ENCODE measurements at places on chromosomes 7 and 10. TPM values are rescaled to one million over a fixed set of nuclear protein-coding genes. Genes with fewer than 3 reads are reported as not detected.
A peak's percentile ranks its signal among the peaks of the same experiment; 100 is the strongest.

DNA sequence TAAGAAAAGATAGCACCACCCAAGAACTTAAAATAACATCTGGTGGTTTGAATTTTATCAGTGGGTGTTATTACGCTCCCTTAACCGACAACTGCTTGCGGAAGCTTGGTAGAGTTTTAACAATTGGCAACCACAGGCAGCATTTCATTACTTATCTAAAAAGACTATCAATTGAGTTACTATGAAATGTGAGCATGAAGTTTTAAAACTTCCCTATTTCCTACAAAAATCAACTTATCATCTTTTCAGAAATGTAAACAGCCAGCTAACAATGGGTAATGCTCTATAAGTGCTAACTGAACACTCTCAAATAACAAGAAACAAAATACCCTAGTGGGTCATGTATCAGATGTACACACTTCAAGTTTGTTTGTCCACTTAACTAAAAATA is 68.8 kb downstream of the OSBPL3 start:
- H3K27ac ChIP-seq: no peak overlapping the region
- H3K4me1 ChIP-seq: peaks cover 70% of the 10 kb centered on the region
- DNase-seq: peak; percentile 25
- no peak overlapping the region for H3K4me3 ChIP-seq
- H3K27me3 ChIP-seq: no peaks in the 10 kb centered on the region

NKX1-2 gene
- not detected for total RNA-seq

GRCh38 chr7:79820387-79820786 is 314.2 kb upstream of the GNAI1 start:
- DNase-seq: no peak
- H3K4me3 ChIP-seq: no peak overlapping the region
- no peaks in the 10 kb centered on the region for H3K36me3 ChIP-seq
- no peak overlapping the region for H3K27ac ChIP-seq
- no peaks in the 10 kb centered on the region for H3K27me3 ChIP-seq

C10orf95 gene
- 0.34 TPM for total RNA-seq

SLC39A12 gene
- not detected for total RNA-seq

DNA sequence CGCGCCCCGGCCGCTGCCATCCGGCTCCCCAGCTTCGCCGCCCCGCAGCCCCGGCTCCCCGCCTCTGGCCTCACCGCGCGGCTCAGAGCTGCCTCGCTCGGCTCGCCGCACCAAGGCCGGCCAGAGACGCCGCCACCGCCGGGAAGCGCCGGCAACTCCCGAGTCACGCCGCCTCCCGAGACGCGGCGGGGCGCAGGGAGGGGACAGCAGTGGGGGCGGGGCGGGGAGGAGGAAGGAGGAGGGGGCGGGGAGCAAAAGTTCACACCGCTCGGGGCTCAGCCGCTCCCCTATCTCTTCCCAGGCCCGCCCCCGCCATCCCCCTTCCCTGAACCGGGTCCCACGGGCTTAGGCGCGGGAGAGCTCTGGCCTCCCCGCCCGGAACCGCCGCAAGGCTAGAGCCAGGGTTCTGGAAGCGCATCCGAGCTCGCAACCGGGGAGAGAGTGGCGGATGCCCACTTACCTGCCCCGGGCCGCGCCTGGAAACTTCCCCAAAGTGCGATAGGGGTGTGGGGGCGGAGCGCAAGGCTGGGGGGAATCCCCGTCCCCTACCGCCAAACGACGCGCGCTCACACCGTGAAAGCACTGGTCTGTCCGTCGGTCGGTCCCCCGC is 1.0 kb downstream of the CHST15 start:
- H3K36me3 ChIP-seq: no peaks in the 10 kb centered on the region
- no peak overlapping the region for H3K4me3 ChIP-seq
- no peak overlapping the region for H3K27ac ChIP-seq

DNA sequence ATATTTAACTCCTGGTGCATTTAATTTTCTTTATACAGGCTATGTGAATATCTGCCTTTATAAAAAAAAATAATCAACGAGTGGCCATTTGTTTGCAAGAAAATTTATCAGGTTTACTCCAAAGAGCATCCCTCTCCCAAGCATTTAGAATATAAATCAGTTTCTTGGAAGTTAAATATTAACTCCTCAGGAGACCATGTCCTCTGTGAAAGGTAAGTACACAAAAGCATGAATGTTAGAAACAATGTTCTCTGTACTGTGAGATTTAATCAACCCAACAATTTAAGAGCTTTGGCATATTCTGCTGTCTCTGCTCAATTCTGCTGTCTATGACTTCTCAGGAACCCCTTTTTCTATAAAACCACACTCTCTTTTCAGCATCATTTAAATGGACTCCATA is 119.3 kb upstream of the LAMB4 start:
- no peaks in the 10 kb centered on the region for H3K4me1 ChIP-seq
- no peak overlapping the region for H3K27ac ChIP-seq
- no peaks in the 10 kb centered on the region for H3K36me3 ChIP-seq
- H3K4me3 ChIP-seq: no peak overlapping the region
- DNase-seq: no peak

SRRM3 gene
- not detected for total RNA-seq

GRCh38 chr7:71682841-71683781 is 551.2 kb downstream of the GALNT17 start:
- H3K36me3 ChIP-seq: no peaks in the 10 kb centered on the region
- H3K27me3 ChIP-seq: no peaks in the 10 kb centered on the region
- no peak for DNase-seq

LHFPL3 gene
- total RNA-seq: not detected

- H3K27ac ChIP-seq: no peak overlapping the region
- H3K4me3 ChIP-seq: no peak overlapping the region
- H3K4me1 ChIP-seq: no peaks in the 10 kb centered on the region
Measured at GRCh38 chr10:65319493-65319892, 1606.3 kb upstream of the LRRTM3 start.

DNA sequence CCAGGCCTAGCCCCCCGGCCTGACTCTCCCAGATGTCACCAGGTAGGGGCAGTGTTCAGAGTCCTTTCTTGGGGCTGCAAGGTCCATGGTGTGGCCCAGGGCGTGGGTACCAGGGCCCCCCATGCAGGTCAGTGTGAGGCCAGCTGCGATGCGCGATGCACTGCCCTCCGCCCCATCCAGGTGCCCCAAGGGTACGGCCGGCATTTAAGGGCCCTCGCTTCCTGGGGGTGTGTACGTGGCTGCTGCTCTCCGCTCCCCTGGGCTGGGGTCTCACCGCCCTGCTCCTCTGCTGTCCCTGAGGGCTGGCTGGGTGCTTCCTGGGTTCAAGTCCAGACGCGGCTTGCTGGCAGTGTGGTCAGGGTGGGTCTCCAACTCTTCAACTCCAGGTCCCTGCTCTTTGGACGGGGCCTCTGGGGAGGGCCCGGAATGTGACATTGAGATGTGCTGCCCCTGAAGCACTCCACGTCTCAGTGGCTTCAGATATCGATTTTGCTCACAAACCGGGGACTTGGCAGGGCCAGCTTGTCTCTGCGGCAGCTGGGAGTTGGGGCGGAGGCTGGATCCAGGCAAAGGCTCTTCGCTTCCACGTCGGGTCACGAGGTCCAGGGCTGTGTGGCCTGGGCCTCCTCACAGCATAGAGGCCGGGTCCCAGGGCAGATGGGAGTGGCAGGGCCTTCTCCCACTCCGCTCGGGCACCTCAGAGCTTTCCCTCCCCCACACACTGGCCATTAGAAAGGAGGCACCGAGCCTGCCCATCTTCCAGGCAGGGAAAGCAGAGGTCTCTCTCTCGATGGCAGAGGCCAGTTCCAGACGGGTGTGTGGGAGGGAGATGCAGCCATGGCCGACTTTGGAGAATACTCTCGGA is 93.2 kb downstream of the UNCX start:
- H3K4me1 ChIP-seq: no peaks in the 10 kb centered on the region
- H3K36me3 ChIP-seq: no peaks in the 10 kb centered on the region
- DNase-seq: no peak
- H3K27ac ChIP-seq: no peak overlapping the region
- no peak overlapping the region for H3K4me3 ChIP-seq

GRCh38 chr10:26931223-26931622 is 70.5 kb upstream of the ABI1 start:
- no peak overlapping the region for H3K4me3 ChIP-seq
- no peak for DNase-seq
- H3K4me1 ChIP-seq: no peaks in the 10 kb centered on the region
- H3K36me3 ChIP-seq: no peaks in the 10 kb centered on the region

DNA sequence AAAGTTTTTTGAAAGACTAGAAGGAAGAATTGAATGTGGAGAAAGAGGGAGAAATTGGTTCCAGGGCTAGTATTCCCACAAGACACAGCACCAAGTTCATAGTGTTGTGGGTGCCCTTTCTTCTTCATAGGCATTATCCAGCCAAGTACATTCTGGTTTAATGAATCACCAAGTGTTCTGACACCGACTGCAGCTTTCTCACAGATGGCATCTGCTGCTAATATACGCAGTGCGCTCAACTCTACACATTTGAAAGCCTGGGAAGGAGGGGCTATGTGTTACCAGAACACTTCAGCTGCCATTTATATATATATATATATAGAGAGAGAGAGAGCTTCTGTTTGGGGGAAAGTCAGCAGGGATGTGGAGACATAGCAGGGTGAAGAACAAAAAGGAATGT is 1168.4 kb downstream of the GATA3 start:
- H3K36me3 ChIP-seq: no peaks in the 10 kb centered on the region
- no peak overlapping the region for H3K4me3 ChIP-seq
- no peak overlapping the region for H3K27ac ChIP-seq

GRCh38 chr10:80537736-80538480 is at the start of gene SH2D4B:
Gene SH2D4B, plus strand, starts transcription at chr10:80537902. Its CDS starts 430 bp downstream, at chr10:80538332.
- H3K4me1 ChIP-seq: peaks cover 7% of the 10 kb centered on the region
- DNase-seq: no peak
- no peaks in the 10 kb centered on the region for H3K36me3 ChIP-seq
- H3K27ac ChIP-seq: peak within 1 kb of the TSS; percentile 82

DNA sequence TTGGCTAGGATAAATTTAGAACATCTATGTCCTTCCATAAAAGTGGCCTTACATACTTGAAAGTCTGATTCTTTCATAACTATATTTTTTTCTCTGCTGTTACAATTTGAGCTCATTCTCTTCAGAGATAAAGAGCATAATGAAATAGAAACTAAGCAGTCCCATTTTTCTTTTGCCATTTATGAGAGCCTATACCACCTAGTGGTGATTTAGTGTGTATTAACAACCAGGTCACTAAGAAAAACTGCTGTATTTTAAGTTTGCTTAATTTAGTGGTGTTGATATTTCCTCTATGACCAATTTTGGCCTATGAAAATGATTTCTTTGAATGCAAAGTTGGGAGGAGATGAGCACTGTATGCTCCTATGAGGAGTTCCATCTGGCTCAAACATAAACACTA is 88.7 kb upstream of the ZWINT start:
- no peak overlapping the region for H3K4me3 ChIP-seq
- no peak for DNase-seq
- H3K27ac ChIP-seq: no peak overlapping the region
- no peaks in the 10 kb centered on the region for H3K27me3 ChIP-seq
- no peaks in the 10 kb centered on the region for H3K4me1 ChIP-seq
- no peaks in the 10 kb centered on the region for H3K36me3 ChIP-seq

- DNase-seq: no peak
- peak overlapping the region; percentile 55 for H3K27ac ChIP-seq
- peaks cover 57% of the 10 kb centered on the region for H3K36me3 ChIP-seq
Measured at GRCh38 chr10:17235136-17235535, 7.1 kb downstream of the VIM start.

DNA sequence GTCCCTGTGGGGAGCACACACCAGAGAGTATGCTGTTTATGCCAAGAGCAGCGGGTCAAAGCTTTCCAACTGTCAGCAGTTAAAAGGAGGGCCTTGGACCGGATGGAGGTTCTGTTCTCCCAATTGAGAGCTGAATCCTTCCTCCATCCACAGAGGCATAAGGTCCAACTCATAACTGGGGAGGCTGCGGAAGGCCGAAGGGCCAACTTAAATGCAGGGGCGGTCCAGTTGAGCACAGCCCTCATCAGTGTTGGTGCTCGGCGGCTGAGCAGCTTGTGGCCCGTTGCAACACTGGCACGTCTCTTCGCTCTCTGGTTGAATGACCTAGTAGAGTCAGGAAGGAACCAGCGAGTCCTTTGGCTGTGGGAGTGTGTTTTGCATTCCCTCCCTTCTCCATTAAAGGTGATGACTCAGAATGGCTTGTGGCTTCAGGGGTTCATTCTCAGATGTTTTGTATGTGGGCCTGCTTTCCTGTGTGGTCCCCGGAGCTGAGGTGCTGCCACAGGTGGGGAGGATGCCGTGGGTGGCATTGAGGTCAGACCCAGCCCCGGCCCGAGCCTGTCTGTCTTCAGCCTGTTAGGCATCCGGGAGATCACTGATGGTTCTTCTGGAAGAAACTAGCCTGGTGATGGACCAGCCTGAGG is 44.8 kb upstream of the DMBT1 start:
- H3K36me3 ChIP-seq: no peaks in the 10 kb centered on the region
- H3K27ac ChIP-seq: no peak overlapping the region

- no peaks in the 10 kb centered on the region for H3K4me1 ChIP-seq
- H3K4me3 ChIP-seq: no peak overlapping the region
- no peak overlapping the region for H3K27ac ChIP-seq
- no peak for DNase-seq
Measured at GRCh38 chr10:126090911-126091728, 194.8 kb downstream of the FANK1 start.

ZEB1 gene
- 81.1 TPM for total RNA-seq

- no peak for DNase-seq
- no peaks in the 10 kb centered on the region for H3K27me3 ChIP-seq
- H3K36me3 ChIP-seq: no peaks in the 10 kb centered on the region
- H3K4me1 ChIP-seq: peaks cover 20% of the 10 kb centered on the region
- no peak overlapping the region for H3K27ac ChIP-seq
- no peak overlapping the region for H3K4me3 ChIP-seq
Measured at GRCh38 chr10:79268161-79268601, 79.1 kb upstream of the PPIF start.

GRCh38 chr7:2670720-2671391 is 17.1 kb upstream of the AMZ1 start:
- H3K36me3 ChIP-seq: no peaks in the 10 kb centered on the region
- peak; percentile 70 for DNase-seq
- H3K4me3 ChIP-seq: no peak overlapping the region
- H3K4me1 ChIP-seq: peaks cover 6% of the 10 kb centered on the region

GRCh38 chr7:36978461-36978860 is 254.2 kb upstream of the AOAH start:
- no peak overlapping the region for H3K4me3 ChIP-seq
- no peaks in the 10 kb centered on the region for H3K36me3 ChIP-seq
- no peaks in the 10 kb centered on the region for H3K27me3 ChIP-seq

DNA sequence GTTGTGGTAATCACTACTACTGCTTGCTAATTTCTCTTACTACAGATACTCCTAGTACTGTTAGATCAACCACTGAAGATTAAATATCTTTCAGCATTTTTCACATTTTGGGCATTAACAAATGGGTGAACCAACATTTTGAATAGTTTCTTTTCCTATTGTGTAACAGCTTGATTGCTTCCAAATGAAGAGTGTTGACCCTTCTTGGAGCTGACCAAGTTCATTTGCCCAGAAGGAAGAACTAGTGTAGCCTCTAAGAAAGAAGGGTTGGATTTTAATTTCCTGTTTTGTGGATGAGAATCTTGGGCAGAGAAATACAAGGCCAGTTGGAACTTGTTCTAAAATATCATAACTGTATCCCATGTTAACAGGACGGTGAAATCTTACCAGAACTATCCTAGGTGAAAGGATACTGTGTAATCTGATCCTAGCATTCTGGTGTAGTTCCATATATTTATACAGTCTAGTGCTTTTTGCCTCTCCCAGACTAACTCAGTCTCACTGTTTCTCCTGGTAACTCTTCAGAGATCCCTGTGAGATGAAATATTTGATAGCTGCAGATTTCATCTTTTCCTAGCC is 37.3 kb downstream of the SND1 start:
- no peaks in the 10 kb centered on the region for H3K4me1 ChIP-seq
- peaks cover 39% of the 10 kb centered on the region for H3K36me3 ChIP-seq
- H3K27me3 ChIP-seq: no peaks in the 10 kb centered on the region
- H3K4me3 ChIP-seq: no peak overlapping the region

All from naive thymus-derived CD4-positive, alpha-beta T cell (primary cell).